ENCODE measurements at places on chromosomes 16 and 17.

DNA sequence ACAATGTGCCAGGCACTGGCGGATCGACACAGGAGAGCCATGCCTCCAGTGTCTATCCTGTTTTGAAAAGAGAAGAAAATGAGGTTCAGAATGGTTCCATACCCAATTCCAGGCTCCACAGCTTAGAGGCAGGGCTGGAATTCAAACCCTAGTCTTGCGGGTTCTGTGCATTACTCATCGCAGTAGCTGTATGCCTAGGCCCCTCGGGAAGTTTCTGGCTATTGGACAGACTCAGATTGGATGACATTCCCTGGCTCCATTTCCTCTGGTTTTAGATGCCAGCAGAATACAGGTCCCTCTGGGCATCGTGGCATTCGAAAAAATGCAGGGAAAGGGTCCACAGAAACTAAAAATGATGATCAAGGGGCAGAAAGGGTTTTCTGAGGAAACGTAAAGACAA lies 184.7 kb downstream of the COPRS start:
- H3K27ac ChIP-seq, result no peak overlapping the region
- no peak for DNase-seq
- H3K36me3 ChIP-seq, result no peaks in the 10 kb centered on the region
- no peaks in the 10 kb centered on the region for H3K27me3 ChIP-seq
- no peak overlapping the region for H3K4me3 ChIP-seq

- no peak for DNase-seq
- H3K36me3 ChIP-seq, result no peaks in the 10 kb centered on the region
- H3K4me3 ChIP-seq, result no peak overlapping the region
- peaks cover 11% of the 10 kb centered on the region for H3K27me3 ChIP-seq
- no peaks in the 10 kb centered on the region for H3K4me1 ChIP-seq
- no peak overlapping the region for H3K27ac ChIP-seq
Measured at GRCh38 chr17:73550556-73550955, 93.7 kb downstream of the SDK2 start.

GRCh38 chr16:57239107-57239506 lies 6.0 kb upstream of the ARL2BP start:
- peaks cover 4% of the 10 kb centered on the region for H3K27me3 ChIP-seq
- DNase-seq, result no peak
- no peak overlapping the region for H3K4me3 ChIP-seq
- H3K36me3 ChIP-seq, result peaks cover 31% of the 10 kb centered on the region
- H3K4me1 ChIP-seq, result no peaks in the 10 kb centered on the region
- no peak overlapping the region for H3K27ac ChIP-seq

DNA sequence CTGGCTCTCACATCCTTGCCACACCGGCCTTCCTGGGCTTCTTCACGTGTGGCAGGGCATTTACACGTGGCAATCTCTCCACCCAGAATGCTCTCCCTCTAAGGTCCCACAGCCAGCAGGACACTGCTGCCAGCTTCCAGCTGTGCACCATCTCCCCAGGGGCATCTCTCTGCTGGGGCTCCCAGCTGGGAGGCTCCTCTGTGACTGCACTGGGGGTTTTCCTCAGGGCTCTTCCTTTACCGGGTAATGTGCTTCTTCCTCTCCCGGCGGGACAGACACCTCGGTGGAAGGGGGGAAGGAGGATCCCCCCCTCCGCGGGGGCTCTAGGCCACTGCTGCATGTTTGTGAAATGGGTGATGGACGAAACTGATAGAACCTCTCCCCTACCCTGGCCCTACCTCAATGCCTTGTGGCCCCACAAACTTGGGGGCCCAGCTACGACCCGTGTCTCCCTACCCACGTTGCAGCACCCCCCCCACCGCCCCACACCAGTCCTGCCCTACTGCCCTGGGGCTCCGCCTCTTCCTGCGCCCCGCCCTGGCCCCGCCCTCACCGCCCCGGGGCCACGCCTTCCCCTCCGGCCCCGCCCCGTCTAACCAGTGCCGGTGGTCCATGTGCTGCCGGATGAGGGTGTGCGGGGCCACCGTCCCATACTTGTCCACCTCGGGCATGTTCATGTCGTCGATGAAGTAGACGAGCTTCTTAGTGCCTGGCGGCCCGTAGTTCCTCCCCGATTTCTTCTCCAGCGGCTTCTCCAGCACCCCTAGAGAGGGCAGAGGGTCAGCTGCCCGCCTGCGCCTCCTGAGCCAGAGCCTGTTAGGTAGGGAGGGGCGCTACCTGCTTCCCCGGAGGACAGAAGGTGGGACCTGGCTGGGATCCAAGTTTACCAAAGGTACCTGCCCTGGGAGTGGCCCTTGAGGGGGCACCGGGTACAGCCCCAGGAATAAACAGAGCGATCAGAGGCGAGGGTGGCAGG lies 92.6 kb downstream of the DNAH17 start:
- no peak overlapping the region for H3K27ac ChIP-seq
- DNase-seq, result peak; percentile 61
- H3K36me3 ChIP-seq, result no peaks in the 10 kb centered on the region
- peaks cover 12% of the 10 kb centered on the region for H3K4me1 ChIP-seq
- peak overlapping the region; percentile 78 for H3K4me3 ChIP-seq
- peaks cover 9% of the 10 kb centered on the region for H3K27me3 ChIP-seq

GRCh38 chr17:57567251-57567650 lies 177.8 kb downstream of the CCDC182 start:
- no peaks in the 10 kb centered on the region for H3K36me3 ChIP-seq
- no peak overlapping the region for H3K27ac ChIP-seq
- H3K4me3 ChIP-seq, result no peak overlapping the region
- H3K4me1 ChIP-seq, result peaks cover 7% of the 10 kb centered on the region

GRCh38 chr16:22328081-22328725 lies 31.0 kb downstream of the POLR3E start:
- no peak overlapping the region for H3K4me3 ChIP-seq
- H3K27me3 ChIP-seq, result no peaks in the 10 kb centered on the region
- no peak for DNase-seq
- no peak overlapping the region for H3K27ac ChIP-seq

All from endothelial cell (in vitro differentiated cells).